ENCODE measurements at places on chromosomes 6 and 20. TPM values are rescaled to one million over a fixed set of nuclear protein-coding genes. Genes with fewer than 3 reads are reported as not detected.

- H3K36me3 ChIP-seq: no peaks in the 10 kb centered on the region
- no peaks in the 10 kb centered on the region for H3K27me3 ChIP-seq
- H3K4me3 ChIP-seq: no peak overlapping the region
- no peaks in the 10 kb centered on the region for H3K4me1 ChIP-seq
- H3K27ac ChIP-seq: no peak overlapping the region
Observed at GRCh38 chr6:4347877-4348276, 212.5 kb upstream of the ECI2 start.

DNA sequence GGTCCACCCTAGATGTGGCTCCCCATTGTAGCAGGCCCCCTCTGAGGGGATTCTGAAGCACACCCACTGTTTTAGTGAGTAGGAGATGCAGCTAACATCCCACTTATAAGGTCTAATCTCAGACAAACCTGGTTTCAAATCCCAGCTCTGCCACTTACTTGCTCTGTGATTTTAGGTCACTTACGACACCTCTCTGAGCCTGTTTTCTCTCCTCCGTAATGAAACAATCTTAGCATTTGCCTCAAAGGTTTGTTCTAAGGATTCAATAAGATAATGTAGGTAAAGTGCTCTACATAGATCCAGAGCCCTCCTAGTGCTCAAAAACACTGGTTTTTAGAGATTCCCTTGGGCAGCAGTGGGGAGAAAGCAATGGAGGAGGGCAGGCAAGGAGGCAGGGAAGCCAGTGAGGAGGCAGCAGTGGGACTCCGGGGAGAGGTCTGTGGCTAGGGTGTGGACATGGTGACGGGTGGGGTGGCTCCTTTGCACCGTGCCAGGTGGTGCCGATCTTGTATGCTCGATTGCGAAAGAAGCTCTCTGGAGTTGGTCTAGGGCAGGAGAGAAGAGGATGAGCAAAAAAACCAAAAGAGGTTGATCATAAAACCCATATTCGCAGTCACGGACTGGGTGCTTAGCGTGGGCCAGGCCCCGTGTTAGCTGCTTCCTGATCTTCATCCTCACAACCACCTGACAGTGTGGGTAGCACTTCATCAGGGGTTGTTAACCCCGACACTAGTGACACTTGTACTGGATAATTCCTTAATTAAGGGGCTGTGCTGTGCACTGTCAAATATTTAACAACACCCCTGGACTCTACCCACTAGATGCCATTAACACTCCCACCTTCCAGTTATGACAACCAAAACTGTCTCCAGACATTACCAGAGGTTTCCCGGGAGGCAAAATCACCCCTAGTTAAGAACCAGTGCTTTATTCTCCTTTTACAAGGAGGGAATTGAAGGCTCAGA, 16.8 kb upstream of the PTGIS start:
- H3K36me3 ChIP-seq: no peaks in the 10 kb centered on the region
- DNase-seq: no peak
- H3K27me3 ChIP-seq: no peaks in the 10 kb centered on the region
- H3K27ac ChIP-seq: no peak overlapping the region
- no peak overlapping the region for H3K4me3 ChIP-seq
- H3K4me1 ChIP-seq: no peaks in the 10 kb centered on the region

DNA sequence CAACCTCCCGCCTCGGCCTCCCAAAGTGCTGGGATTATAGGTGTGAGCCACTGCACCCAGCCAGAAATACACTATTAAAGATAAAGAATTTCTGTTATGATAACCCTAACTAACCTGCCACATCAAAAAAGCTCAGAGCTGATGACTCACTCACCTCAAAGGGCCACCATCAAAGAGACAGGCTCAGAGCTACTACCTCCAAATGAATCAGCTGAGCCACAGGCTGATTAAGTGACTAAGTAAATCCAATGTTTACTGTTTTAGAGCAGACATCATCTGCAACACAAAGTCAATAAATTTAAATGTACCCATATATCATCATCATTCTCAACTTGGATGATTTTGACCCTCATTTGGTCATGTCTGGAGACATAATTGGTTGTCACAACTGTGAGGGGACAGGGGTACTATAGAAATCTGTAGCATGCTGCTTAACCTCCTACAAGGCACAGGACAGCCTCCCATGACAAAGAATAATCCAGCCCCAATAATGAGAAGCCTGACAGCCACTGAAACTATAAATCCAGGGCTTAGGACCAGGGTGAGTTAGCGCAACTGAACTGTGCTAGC, 106.5 kb downstream of the ATP9A start:
- no peaks in the 10 kb centered on the region for H3K36me3 ChIP-seq
- peaks cover 8% of the 10 kb centered on the region for H3K4me1 ChIP-seq
- H3K4me3 ChIP-seq: no peak overlapping the region
- DNase-seq: no peak
- H3K27me3 ChIP-seq: no peaks in the 10 kb centered on the region

DNA sequence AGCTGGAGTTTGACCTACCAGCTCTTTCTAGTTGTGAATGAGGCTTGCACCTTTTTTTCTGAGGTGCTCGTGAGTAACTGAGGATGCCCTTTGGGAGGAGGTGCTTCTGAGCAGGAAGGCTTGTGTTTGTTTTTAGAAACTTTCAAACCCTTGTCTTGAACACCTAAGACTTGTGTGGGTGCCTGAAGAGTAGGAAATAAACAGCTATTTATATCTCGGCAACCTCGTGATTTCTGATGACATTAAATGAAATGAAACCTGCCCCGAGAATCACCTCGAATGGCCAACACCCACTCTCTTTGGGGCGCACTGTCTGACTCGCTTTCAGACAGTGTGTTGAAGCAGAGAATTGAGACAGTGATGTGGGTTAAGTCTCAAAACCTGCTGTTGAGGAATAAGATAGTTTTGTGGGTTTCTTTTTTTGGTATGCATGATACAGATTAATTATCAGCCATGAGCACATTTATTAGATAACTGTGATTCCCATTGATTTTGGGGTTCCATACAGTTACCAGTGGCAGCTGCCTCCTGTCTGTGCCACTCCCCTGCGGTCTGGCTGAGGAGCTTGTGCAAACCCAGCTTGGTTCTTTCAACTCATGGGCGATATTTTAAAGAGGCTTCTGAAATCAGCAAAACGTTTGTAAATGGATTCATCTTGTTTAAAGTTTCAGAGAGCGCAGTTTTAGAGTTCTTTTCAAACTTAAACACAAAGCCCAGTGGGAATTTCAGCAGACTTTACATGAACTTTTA, 8.4 kb downstream of the IRF4 start:
- peaks cover under 1% of the 10 kb centered on the region for H3K27me3 ChIP-seq
- H3K4me3 ChIP-seq: no peak overlapping the region
- H3K4me1 ChIP-seq: no peaks in the 10 kb centered on the region
- DNase-seq: no peak

The BMP7 gene
- total RNA-seq: 17.7 TPM
